ENCODE measurements at places on chromosomes 3 and 15.
A peak's percentile ranks its signal among the peaks of the same experiment; 100 is the strongest.

GRCh38 chr3:134796281-134797056 is 1.4 kb downstream of the EPHB1 start:
- DNase-seq, result peak; percentile 29

- DNase-seq, result no peak
Observed at GRCh38 chr3:67037615-67038014, 39.5 kb downstream of the KBTBD8 start.

GRCh38 chr3:107227091-107227490 is 150.1 kb upstream of the CCDC54 start:
- DNase-seq, result no peak

GRCh38 chr3:12049675-12050074 is 45.5 kb downstream of the SYN2 start:
- DNase-seq, result peak; percentile 35

- DNase-seq, result no peak
Observed at GRCh38 chr15:57720867-57721266, 14.4 kb downstream of the POLR2M start.

- no peak for DNase-seq
Observed at GRCh38 chr3:43370293-43370980, 84.1 kb downstream of the SNRK start.

GRCh38 chr3:147410526-147411237 is 1.5 kb downstream of the ZIC1 start:
- DNase-seq, result no peak

GRCh38 chr3:28972921-28973320 is 307.9 kb upstream of the RBMS3 start:
- no peak for DNase-seq

GRCh38 chr15:97014001-97014400 is 683.5 kb downstream of the NR2F2 start:
- no peak for DNase-seq

GRCh38 chr3:85476891-85477495 is 518.2 kb downstream of the CADM2 start:
- DNase-seq, result no peak

DNA sequence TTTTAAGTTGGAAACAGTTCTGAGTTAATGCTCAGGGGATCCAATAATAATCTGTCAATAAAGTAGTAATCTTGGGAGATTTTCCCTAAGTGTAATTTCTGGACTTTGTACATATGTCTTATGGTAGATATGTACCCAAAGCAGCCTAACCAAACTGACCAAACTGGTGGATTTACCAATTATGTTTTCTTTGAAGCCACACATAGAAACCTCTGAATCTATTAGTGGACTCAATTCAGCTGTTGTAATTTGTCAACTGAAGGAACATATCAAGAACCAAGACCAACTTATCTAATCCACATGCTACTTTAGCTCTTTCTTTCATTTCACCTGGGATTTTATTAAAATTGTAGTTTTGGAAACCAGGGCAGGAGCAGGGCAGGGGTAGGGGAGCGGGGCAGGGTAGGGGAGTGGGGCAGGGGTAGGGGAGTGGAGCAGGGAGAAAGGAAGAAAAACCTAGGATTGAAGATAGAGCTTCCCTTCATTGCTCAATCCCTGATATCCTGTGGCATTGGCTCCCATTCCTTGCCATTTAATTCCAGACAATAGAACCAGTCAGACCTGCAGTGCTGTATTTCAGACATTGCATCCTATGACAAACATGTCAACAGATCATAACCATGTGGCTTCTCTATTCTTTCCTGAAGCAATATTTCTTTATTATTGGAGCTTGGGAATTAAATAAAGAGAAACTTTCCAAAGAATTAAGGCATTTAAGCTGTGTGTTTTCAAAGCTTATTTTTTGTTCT is 101.8 kb downstream of the NFKBIZ start:
- no peak for DNase-seq

- no peak for DNase-seq
Observed at GRCh38 chr3:157495846-157496245, 7.4 kb downstream of the VEPH1 start.

DNA sequence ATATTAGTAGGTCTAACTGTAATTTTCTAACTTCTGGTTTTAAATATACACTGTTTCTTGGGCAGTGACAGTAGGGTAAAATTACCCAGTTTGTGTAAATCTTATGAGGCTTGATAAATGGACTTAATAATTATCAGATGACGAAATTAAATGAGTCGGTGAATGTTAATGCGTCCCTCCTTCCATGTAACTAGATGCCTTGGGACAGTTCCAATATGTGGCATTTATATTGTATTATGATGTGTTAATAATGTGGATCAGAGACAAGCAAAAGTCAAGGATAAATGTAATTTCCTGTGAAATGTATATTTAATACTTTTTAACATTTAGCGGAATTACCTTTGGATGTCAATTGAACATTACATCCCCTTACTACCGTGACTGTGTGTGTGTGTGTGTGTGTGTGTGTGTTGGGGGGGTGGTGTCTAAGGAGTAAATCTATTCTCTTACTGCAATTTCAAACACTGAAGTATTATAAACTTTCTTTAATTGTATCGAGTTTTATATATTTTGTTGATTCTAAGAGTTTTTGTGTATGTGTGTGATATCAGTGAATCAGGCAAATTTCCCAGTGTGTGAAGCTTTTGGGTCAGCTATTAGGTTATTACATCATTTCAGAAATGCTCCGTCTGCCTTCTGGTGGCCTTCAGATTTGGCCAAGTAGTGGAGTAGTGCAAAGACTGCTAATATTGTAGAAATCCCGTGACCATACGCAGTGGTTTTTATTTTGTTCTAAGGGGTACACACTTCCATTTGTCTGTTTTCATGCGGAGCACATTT is 50.1 kb downstream of the CNTN4 start:
- no peak for DNase-seq

DNA sequence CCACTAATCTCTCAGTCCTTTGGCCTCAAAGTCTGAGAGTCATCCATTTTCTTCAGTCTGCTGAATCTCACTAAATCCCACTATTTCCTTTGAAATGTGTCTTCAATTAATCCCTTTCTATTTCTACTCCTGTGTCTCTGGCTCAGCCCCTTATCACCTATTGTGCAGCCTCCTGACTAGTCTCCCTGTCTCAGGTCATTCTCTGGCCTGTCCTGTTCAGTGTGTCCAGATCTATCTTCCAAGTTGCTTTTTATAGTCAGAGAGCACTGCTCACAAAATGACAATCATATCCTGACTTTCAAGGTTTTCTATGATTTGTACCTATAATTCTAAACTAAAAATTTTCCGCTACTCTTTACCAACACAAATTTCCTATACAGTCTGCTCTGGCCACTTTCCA is 7.6 kb downstream of the ROPN1 start:
- DNase-seq, result no peak

DNA sequence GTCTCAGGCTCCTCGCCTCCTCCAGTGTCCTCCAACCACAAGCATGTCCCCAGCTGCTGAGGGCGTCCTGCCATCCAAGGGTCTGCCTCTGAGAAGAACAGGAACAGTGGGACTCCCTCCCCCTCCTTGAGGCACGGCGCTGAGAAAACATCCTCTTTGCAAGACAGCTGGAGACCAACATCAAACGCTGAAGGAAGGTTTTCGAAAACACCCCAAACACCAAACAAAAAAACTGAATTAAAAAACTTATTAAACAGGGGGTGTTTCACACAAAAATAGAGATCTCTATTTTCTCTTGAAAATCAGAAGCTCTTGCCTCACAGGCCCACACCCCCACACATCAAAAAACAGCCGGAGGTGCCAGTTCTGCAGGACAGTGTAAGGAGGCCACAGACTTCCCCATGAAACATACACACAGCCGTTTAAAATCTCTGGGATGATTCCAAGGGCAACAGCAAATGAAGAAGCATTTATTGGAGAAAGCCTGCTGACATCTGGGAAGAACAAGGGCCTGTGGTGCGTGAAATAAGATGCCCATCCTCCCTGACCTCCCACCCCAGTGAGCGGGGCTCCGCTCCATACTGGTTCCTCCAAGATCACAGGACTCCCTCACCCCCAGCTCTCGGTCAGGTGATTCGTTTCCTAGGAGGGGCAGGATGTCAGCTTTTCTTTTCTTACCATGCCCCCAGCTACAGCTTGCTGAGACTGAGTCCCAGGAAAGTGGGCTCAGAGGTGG is 71.3 kb downstream of the NUP210 start:
- no peak for DNase-seq

DNA sequence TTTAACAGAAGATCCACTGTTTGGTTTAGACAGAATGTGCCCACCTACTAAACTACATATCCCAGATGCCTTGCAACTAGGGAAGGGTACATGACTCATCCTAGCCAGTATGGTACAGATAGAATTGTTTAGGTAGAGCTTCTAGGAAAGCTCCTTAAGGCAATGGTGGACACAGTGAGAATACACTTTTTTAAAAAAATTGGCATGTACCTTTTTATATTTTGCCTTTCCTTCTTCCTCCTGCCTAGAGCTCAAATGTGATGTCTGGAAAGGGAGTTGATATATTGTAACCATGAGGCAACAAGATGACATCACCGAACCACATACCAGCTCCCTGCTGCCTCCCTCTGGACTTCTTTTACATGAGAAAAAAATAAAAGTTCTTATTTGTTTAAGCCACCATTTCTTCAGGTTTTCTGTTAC is 14.4 kb upstream of the C3orf80 start:
- DNase-seq, result peak; percentile 12

- DNase-seq, result no peak
Observed at GRCh38 chr15:67103869-67104268, 38.5 kb downstream of the SMAD3 start.

GRCh38 chr3:64728994-64729393 is 41.2 kb upstream of the ADAMTS9 start:
- DNase-seq, result no peak

GRCh38 chr15:52653431-52653964 is 25.7 kb downstream of the ATOSA start:
- DNase-seq, result peak; percentile 35

DNA sequence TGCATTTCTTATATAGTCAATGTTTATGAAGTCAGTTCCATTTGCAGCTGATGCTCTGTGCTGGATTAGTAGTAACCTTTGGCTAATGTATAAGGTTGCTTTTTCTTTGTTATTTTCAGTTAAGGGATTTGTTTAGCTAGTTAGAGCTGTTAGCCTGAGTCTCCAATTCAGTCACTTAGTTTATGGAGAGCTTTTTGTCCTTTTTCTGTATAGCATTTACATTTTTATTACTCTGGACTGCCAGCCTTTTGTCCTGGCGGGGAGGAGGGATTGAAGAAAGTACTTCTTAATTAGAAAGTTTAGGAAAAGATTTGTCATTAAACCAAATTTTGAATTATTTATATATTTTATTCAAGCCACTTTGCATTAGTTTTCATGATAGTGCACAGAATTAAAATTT is 52.0 kb downstream of the DNAJC13 start:
- DNase-seq, result no peak

GRCh38 chr3:184236033-184236410 is 6.6 kb downstream of the VWA5B2 start:
- no peak for DNase-seq

DNA sequence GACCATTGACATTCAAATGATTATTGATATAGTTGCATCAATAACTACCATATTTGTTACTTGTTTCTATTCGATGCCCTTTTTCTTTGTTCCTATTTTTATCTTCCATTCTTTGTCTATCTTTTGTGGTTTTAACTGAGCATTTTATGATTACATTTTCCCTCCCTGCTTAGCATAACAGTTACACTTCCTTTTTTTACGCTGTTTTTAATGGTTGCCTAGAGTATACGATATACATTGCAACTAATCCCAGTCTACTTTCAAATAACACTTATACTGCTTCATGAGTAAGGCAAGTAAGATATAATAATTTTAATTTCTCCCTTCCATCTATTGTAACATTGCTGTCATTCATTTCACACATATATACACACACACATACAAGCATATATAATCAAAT is 26.3 kb downstream of the COL6A6 start:
- no peak for DNase-seq

- no peak for DNase-seq
Observed at GRCh38 chr3:105316331-105316730, 50.4 kb upstream of the ALCAM start.

DNA sequence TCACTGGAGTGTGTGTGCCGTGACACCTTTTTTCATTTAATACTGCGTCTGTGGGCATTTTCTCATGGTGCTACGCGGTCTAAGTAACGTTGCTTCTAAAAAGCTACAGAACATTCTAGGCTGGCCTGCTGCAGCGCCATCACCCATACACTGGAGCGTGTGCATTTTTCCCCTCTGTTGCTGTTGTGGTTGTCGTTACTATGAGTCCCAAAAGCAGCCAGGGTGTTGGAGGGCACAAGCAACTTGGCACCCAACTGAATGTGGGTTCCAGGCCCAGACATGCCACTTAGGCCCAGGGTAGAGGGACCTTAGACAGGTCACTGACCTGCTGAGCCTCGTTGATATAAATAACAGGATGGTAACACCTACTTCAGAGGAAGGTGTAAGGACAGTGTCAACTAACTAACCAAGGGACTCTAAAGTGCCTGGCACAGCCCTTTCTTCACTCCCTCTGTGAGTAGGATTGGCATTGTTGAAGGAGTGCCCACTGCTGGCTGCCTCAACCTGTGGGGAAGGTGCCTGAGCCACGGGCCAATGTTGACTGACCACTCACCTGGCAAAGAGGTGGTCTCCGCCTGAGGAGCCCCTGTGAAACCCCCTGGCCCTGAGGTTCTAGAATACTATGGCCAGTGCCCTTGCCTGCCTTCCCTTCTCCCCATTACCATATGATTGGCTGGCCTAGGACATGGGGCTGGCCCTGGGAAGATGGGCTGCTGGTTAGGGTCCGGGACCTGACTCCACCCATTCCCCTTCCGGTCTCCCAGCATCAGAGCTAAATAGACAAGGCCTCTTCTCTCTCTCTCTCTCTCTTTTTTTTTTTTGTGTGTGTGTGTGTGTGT is 3.5 kb downstream of the CSK start:
- no peak for DNase-seq

DNA sequence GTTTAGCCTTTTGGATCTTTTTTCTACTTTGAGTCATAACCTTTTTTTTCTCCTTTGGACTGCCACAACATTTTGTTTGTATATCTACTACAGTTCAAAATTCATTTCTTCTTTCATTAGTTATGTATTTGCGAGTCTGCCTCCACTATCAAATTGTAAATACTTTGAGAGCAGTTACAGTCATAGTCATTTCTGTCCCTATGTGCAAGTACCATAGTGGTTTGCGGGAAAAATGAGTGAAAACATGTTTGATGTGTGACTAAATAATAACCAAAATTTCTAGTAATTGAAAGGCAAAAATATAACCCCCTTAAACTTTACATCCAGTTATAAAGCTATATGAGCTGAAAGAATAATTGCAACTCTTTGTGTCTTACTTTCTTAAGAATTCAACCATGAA is 45.8 kb upstream of the CCDC50 start:
- no peak for DNase-seq

DNA sequence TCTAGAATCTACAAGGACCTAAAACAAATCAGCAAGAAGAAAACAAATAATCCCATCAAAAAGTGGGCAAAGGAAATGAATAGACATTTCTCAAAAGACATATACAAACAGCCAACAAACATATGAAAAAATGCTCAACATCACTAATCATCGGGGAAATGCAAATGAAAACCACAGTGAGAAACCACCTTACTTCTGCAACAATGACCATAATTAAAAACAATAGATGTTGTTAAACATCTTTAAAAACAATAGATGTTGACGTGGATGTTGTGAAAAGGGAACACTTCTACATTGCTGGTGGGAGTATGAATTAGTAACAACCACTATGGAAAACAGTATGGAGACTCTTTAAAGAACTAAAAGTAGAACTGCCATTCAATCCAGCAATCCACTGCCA is 96.2 kb downstream of the CBLB start:
- no peak for DNase-seq

- no peak for DNase-seq
Observed at GRCh38 chr3:24351779-24352469, 142.7 kb downstream of the THRB start.

GRCh38 chr15:85649372-85649771 is 145.4 kb downstream of the KLHL25 start:
- DNase-seq, result peak; percentile 12

- DNase-seq, result no peak
Observed at GRCh38 chr3:45313743-45314403, 74.5 kb upstream of the LARS2 start.
